ENCODE measurements at places on chromosomes 13 and 19.

GRCh38 chr19:37987356-37988332 lies 80.6 kb downstream of the SIPA1L3 start:
- DNase-seq, result no peak

- no peak for DNase-seq
Measured at GRCh38 chr13:108755083-108755482, 125.7 kb downstream of the MYO16 start.

GRCh38 chr13:51523082-51523518 lies 61.2 kb upstream of the WDFY2 start:
- DNase-seq, result no peak

GRCh38 chr13:58855283-58855682 lies 1223.7 kb downstream of the PCDH17 start:
- no peak for DNase-seq

GRCh38 chr19:11416346-11417052 lies 2.6 kb downstream of the RGL3 start:
- DNase-seq, result no peak

DNA sequence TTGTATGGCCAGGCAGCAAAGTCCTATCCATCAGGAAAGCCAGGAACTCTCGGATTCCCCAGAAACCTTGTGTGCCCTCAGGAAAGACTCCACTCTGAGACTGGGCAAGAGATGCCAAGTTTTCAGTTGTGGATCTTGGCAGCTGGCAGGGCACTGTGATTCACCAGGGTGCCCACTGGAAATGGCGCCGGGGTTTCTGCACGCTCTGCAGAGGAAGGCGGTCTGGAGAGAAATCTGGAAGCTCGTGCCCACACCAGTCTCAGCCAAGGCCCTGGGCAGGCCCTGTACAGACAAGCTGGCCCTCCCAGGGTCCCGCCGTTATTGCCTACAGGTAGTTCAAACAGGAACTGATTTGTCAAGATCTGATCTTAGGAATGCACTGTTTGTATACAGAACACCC lies 4.9 kb downstream of the NAPA start:
- peak; percentile 33 for DNase-seq

DNA sequence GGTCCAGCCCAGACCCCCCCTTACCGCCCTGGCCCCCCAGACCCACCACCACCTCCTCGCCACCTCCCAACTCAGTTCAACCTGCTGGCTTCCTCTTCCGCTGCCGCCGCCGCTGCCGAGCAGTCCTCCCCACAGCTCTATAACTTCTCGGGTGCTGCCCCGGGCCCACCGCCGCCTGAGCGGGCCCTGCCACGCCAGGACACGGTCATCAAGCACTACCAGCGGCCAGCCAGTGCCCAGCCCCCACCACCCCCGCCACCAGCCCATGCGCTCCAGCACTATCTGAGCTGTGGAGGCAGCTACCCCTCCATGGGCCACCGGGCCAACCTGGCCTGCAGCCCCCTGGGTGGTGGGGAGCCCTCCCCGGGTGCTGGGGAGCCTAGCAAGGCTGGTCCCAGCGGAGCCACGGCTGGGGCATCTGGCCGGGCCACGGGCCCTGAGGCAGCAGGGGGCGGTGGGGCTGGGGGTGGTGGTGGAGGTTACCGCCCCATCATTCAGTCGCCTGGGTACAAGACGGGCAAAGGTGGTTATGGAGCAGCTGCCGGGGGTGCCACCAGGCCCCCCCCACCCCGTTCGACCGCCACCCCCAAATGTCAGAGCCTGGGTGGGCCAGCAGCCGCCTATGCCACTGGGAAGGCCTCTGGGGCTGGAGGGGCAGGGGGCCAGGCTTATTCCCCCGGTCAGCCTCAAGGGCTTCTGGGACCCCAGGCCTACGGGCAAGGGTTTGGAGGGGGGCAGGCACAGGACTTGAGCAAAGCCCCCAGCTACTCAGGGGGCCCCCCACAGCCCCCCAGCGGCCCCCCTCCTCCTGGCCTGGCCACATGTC lies 4.2 kb downstream of the PRR12 start:
- no peak for DNase-seq

GRCh38 chr13:75870397-75870903 lies 234.3 kb downstream of the LMO7 start:
- peak; percentile 13 for DNase-seq
